ENCODE measurements at places on chromosomes 11 and 22.

GRCh38 chr11:92190535-92191206, 33.9 kb upstream of the FAT3 start:
- DNase-seq: no peak

- DNase-seq: no peak
These were observed 43.2 kb downstream of the IGLL1 start for GRCh38 chr22:23536821-23537345.

- DNase-seq: no peak
These were observed 63.1 kb upstream of the CCDC90B start for GRCh38 chr11:83349296-83349695.

DNA sequence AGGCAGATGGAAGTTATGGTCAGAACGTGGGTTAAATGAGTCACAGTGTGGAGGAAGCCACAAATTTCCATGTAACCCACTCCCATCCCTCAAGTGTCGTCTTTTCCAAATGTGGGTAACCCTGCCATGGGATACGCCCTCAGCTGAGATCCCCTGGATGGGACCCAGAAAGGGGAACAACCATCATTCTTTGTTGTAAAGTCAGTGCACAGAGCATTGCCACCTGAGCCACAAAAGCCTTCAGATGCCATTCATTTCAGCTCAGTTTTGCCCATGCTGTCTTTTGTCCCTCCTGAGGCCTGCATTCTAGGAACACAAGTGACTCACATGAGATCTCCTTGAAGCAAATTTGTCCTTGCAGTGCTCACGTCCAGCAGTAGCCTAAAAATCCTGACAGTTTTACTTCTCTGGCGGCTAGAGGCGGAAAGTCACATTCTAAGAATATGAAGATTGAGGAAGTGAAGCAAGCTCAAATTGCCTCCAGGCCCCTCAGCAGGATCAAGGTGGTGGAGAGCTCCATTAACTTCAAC, 30.6 kb downstream of the MMP13 start:
- DNase-seq: peak; percentile 47

- no peak for DNase-seq
These were observed 69.3 kb downstream of the SWAP70 start for GRCh38 chr11:9733212-9733611.

DNA sequence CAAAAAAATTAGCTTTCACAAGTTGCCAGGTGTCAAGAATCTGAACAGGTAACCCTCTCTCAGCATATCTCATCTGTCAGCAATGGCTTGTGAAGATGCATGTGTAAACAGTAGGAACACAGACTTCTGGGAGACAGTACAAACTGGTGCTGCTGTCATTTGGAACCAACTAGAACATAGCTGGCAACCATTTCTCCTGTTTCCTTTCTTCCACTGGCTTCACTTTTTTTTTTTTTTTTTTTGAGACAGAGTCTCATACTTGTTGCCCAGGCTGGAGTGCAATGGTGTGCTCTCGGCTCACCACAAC, 2.1 kb upstream of the PIK3C2A start:
- no peak for DNase-seq

DNA sequence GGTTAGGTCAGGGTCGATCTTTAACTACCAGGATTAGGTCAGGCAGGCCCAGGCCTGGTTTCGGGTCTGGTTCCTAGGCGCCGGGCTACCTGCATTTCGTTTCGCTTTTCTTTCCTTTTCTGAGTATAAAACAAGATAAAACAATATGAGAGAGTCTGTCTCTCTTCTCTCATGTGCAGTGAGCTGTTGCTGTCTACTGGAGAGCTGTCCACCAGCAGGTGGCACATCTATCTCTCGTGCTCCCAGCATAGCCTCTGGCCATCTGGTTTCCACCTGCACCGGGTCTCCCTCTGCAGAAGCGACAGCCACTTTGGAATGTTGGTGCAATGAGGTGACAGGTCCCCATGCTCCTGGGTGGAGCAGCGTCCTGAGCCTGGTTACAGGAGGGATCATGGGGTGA, 27.6 kb downstream of the RIBC2 start:
- DNase-seq: peak; percentile 69
